Thoracic aorta (tissue), 2 donors: ENCODE measurements at places on chromosomes 7 and 10.

GRCh38 chr7:65953890-65954450 is 28.0 kb downstream of the GUSB start:
- DNase-seq = no peak

- DNase-seq = no peak
These were observed 241.6 kb upstream of the GALNT17 start for GRCh38 chr7:70890147-70890969.

GRCh38 chr10:128047991-128048818 is 78.0 kb downstream of the MKI67 start:
- no peak for DNase-seq

GRCh38 chr10:58028597-58029366 is 238.9 kb downstream of the IPMK start:
- DNase-seq = no peak

DNA sequence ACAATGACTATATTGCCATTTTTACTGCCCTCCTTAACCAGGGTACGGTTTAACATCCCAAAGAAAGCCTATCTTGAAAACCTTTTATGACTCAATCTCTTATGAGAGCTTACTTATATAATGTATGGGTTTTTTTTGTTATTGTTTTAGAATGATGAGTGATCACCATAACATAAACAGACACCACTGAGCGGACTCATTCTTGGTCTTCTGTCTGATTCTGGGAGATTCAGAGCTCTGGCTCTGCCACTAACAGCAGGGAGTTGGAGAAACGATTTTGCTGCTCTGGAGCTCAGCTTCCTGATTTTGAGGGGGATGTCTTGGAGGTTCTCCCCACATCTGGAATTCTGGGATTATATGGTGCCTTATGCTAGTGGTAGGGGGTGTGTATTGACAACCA is 244.1 kb downstream of the FRMD4A start:
- DNase-seq = no peak

- no peak for DNase-seq
These were observed 43.2 kb downstream of the CFAP46 start for GRCh38 chr10:132899054-132899750.

DNA sequence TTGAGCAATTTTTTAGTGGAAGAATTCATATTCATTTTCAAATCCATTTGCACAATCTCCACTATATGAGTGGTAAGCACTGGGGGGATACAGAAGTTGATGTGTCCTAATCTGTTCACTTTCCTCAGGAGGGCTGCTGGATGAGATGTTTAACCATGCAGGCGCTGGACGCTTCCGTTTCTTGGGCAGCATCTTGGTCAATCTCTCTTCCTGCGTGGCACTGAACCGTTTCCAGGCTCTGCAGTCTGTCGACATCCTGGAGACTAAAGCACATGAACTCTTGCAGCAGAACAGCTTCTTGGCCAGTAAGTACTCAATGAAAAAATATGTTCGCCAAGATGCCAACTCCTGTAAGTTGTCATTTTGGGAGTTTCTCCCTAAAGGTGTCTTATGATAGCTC is 179.3 kb downstream of the ABCA13 start:
- no peak for DNase-seq

DNA sequence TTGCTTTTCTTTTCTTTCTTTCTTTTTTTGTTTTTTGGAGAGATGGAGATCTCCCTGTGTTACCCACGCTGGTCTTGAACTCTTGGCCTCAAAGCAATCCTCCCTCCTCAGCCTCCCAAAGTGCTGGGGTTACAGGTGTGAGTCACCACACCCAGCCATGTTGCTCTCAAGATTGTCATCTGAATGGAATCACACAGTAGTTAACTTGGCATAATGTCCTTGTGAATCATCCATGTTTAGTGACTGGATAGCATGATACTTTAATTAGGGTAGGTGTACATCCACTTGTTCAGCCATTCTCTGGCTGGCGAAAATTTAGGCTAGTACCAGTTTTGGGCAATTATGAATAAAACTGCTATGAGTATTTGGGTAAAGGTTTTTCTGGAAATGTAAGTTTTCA is 15.4 kb upstream of the GRB10 start:
- DNase-seq = no peak

DNA sequence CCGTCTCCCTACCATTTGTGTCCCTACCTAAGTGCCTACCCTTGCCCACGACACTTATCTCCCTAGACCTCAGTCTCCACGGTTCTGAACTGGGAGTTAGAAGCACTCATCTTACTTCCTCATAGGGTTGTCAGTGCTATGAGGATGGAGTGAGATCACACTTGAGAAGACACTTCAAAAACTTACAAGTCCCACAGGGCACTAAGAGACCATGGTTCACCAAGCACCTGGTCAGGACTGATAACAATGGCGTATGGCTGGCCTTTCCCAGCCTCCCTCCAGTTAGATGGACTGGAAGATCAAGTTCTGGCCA is 43.2 kb downstream of the KCNMA1 start:
- DNase-seq = no peak

DNA sequence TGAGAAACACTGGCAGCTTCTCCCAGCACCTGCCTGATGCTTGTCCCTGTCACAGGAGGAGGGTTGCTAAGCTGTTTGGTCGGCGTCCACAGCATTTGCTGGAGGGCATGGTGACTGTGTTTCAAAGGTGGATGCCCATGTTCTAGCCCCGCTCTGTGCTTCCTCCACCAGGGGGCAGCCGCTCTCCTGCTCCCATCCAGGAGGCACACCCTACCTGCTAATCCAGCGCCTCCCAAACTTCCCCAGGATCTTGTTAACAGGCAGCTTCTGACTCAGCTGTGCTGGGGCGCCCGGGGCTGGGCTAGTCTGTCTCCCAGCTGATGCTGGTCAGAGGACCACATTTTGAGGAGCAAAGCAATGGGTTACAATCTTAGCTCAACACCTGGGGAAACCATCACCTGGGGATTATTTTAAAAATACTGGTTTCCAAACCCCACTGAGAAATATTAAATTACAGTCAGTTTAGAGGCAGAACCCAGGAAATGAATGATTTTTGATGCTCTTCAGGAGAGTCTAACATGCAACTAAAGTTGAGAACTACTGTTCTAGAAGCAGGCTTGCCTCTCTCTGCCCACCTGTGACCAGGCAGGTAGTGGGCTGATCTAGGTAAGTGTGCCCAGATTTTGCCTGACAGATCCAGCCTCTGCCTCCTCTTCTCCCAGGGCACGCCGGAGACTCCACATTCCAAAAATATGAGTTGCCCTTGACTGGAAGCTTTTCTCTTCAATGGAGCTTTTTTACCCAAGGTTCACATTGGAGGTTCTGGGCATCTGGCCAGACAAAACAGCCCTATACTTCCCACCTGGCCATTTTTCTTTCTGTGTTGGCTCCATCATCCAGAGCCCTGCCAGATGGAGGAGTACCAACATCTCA is 92.7 kb upstream of the GPR26 start:
- no peak for DNase-seq

DNA sequence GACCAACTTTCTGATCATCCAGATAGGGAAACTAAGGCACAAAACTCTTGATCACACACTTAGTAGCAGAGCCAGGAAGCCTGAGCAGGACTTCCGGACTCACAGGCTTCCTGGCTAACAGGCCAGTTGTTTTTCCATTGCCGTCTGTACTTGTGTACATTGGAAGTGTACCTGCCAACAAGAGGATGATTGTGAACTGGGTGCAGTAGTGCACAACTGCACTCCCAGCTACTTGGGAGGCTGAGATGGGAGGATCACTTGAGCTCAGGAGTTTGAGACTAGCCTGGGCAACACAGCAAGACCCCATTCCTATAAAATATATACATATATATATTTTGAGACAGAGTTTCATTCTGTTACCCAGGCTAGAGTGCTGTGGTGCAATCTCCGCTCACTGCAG is 35.2 kb upstream of the OTUD1 start:
- DNase-seq = no peak

- no peak for DNase-seq
These were observed 121.3 kb downstream of the RGS10 start for GRCh38 chr10:119420950-119421875.

- no peak for DNase-seq
These were observed 16.0 kb downstream of the BMPER start for GRCh38 chr7:33921216-33921938.

DNA sequence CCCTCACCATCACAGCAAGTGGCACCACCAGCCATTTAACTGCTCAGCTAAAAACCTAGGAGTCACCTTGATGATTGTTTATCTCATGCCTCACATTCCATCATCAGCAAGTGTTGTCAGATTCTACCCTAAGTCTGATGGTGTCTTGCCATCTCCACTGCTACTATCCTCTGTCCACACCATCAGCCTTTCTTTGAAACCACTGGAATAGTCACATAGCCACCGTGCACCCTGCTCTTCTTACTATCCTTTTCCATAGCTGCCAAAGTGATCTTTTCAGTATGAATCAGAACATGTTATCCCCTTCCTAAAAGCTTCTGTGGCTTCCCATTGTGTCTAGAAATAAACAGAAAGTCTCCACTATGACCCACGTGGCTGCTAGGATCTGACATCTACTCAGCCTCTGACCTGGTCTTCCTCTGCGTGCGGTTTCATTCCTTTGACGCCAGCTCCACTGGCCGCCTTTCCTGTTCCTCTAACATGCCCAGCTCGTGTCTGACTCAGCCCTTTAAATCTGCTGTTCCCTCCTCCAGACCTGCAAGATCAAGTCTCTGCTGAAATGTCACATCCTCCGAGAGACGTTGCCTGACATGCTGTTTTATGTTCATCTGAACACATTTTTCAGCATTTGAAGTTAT is 16.5 kb upstream of the CHN2 start:
- no peak for DNase-seq

DNA sequence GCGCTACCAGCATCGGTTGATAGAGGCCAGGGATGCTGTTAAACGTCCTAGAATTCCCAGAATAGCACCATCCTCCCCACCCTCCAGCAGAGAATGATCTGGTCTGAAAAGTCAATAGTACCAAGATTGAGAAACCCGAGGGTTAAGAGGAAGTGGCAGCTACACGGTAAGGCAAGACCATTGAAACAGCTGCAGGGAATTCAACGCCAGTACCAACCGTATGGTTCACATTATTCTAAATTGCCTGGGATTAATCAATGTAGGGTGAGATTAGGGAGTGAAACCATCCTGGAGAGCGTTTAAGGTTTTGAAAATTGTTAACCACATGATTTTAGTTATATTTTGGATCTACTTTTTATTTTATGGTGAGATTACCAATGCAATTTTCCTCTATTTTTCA is 352.2 kb downstream of the PRPF18 start:
- no peak for DNase-seq

- DNase-seq = no peak
These were observed 3.3 kb downstream of the CUX1 start for GRCh38 chr7:101820703-101821102.

GRCh38 chr7:44415510-44415909 is 74.9 kb downstream of the NUDCD3 start:
- DNase-seq = no peak

DNA sequence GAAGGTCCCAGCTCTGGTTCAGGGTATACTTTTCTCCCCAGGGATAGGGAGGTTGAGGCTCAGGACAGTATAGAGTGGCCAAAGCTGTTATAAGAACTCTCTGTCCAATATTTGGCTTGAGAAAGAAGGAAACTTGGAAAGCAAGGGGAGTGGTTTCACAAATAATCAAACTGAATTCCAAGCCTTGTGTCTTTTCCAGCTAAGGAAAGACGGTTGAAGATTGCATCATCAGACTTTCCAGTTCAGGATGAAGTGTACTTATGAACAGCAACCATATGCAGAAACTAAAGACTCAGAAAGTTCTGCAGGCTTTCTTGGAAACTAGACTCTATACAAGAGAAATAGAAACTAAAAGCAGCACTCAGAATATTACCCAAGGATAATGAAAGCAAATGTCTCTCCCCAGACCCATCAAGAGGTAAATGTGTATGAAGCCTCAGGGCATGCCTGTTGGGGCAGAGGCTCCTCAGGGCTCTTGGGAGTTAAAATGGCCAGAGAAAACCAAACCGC is 46.4 kb downstream of the RAMP3 start:
- no peak for DNase-seq

GRCh38 chr7:44761207-44762161 is 12.8 kb downstream of the ZMIZ2 start:
- no peak for DNase-seq

GRCh38 chr10:111634191-111634590 is 549.4 kb downstream of the GPAM start:
- DNase-seq = no peak

DNA sequence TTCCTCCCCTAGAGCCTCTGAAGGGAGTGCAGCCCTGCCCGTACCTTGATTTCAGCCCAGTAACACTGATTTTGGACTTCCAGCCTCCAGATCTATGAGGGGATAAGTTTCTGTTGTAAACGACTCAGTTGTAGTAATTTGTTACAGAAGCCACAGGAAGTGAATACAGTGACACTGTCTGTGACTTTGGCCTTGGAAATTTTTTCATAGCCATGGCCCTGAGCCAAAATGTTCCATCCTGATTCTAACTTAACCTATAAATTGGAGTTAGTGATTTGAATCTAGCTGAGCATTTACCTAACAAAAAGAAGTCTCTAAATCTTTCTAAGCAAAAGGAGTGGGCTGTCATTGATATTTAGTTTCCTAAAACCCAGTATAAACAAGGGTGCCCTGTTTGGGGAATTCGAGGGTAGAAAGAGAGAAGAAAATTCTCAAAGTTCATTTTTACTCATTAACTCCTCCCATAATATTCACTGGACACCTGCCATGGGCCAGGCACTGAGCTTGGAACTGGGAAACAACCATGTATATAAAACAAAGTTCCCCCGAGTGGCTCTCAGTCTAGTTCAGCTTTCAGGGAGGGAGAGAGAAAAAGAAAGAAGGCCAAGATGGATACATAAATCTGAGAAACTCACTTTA is 162.3 kb downstream of the SKIDA1 start:
- DNase-seq = no peak

DNA sequence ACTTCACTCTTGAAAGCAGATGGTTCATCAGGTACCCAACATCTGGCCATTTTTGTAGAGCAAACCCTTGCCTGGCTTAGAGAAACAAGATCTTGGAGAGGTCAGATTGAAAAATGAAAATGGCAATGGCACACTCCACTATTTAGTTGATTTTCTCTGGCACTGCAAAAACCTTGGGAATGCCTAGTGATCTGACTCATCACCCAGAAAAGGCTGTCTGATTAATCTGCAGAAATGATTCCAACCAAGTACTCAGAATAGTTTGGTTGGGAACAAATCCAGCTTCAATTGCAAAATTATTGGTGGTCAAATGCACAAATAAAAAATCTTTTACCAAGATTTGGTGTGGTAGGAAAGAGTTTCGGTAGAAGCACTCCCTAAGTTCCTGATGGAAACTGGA is 351.2 kb downstream of the PHTF2 start:
- no peak for DNase-seq

- DNase-seq = no peak
These were observed 167.1 kb downstream of the NEURL1 start for GRCh38 chr10:103660364-103661197.
